ENCODE measurements at places on chromosomes 13 and 19.

- DNase-seq: no peak
Observed at GRCh38 chr19:43699506-43700394, 16.1 kb upstream of the IRGC start.

GRCh38 chr13:97889803-97890202, 63.7 kb upstream of the IPO5 start:
- DNase-seq: no peak

GRCh38 chr13:57784633-57785032, 153.1 kb downstream of the PCDH17 start:
- DNase-seq: no peak

DNA sequence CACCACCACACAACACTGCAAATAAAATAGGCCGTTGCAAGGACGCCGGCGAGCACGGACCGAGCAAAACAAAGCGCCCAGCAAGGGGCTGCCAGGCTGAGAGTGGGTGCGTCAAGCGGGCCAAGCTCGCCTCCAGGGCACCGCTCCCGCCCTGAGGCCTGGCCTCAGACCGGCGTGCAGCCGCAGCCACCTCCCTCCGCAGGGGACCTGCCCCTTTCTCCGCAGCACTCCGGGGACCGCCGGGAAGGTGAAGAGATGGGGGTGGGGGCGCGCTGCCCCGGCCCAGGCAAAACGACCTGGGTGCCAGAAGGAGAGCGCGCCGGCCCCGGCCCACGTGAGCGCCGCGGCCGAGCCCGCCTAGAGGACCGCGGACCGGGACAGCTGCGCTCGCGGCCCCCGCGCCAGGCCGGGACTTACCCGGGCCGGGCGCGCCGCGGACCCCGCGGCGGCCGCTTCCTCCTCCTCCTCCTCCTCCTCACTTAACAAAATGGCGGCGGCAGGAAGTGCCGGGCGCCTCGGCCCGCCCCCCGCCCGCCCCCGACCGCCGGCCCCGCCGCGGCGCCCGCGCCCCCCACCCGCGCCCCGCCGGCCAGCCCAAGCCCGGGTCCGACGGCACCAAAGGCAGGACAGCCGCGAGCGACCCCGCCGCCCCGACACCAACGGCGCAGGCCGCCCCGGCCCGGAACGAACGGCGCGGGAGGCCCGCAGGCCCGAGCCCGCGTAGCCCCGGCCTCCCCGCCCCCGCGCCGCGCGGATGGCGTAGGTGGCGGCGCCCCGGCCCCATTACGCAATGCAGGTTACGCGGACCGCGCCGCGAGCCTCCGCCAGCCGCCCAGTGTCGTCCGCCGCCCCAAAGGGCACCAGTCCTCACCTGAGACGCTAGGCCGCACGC, 674 bp downstream of the BRD4 start:
- DNase-seq: peak; percentile 38

GRCh38 chr19:42091742-42092141, 15.8 kb downstream of the ZNF574 start:
- no peak for DNase-seq

DNA sequence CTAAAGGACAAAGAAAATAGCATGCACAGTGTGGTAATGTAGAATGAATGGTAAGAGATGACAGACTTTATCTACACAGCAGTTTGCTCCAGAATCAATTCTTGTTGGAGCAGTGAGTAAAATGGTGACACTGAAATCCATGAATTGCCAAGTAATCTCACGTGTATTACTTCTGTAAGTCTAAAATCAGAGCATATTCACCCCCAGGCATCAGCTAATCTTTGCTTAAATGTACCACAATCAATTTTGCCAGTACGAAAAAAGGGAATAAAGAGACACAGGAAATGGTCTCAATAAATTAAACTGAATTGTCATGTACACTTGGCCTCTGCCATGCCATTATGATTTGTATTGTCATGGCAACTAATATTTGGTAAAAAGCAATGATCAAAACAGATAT, 294.2 kb downstream of the PCDH17 start:
- DNase-seq: no peak

DNA sequence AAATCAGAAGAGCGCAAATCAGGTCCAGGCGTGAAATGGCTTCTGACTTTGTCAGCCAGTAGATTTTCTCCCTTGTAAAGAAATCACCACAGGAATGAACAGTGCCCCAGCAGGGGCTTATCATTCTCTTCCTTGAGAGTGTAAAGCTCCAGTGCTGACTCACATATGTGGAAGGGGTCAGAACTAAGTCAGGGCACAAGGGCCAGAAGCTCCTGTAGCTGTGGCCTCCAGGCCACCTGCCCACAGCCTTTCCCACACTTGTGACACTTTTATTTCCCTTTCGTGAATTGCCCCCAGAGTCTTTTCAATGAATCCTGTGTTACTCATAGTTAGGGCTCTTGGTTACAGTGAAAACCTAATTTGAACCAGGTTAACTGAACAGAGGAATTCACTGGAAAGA, 99.6 kb downstream of the SUCLA2 start:
- DNase-seq: no peak

GRCh38 chr19:37635076-37636056, 19.9 kb downstream of the ZFP30 start:
- no peak for DNase-seq

GRCh38 chr19:44742330-44743061, 6.0 kb upstream of the BCL3 start:
- DNase-seq: no peak

GRCh38 chr13:61935710-61936109, 520.1 kb upstream of the PCDH20 start:
- DNase-seq: no peak

- DNase-seq: no peak
Observed at GRCh38 chr19:44993526-44993925, 7.7 kb upstream of the RELB start.

DNA sequence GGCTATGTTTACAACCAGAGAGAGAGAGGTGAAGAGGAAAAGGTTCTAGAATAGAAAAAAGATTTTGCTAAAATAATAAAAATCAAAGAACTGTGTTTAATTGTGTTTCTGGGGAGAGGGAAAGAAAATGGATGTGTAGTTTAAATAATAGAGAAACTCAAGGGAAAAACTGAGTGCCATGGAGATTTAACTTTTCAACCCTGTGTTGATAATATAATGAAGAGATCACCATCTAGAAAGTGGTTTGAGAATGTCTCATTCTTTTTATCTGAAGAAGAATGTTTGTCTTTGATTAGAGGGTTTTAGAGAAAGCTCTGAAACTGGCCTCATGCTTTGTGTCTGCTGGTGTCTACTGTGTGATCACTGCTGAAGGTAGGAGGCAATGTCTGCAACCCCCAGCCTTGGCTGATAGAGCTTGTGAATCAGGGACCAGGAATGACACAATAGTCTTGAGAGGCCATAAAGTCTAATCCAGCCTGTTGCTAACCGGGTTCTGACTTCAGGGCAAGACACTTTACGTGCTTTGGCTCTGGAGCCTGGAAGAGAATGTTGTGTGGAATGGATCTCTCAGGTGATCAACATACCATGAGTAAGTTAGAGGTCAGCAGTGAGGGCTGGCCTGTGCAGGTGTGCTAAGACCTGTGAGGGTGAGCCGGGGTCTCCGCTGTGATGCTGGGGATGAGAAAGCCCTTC, 5.4 kb downstream of the COL4A2 start:
- DNase-seq: no peak

DNA sequence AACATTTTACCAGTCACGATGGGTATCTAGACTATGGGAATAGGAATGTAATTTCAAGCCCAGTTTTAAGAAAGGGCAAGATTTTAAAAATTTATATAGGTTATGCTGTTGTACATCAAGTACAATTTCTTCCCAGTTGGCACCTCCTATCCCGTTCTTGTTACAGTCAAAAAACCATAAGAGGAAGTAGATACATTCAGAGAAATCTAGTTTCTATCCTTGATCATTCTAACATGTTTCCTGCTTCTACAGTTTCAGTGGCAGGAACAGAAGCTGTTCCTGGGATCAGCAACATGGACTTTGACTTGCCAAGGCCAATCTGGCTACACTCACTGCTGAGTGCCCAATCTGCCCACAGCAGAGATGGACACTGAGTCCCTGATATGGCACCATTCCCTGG, 14.7 kb upstream of the FPR3 start:
- no peak for DNase-seq

- no peak for DNase-seq
Observed at GRCh38 chr13:50910485-50910805, 854 bp downstream of the RNASEH2B start.

DNA sequence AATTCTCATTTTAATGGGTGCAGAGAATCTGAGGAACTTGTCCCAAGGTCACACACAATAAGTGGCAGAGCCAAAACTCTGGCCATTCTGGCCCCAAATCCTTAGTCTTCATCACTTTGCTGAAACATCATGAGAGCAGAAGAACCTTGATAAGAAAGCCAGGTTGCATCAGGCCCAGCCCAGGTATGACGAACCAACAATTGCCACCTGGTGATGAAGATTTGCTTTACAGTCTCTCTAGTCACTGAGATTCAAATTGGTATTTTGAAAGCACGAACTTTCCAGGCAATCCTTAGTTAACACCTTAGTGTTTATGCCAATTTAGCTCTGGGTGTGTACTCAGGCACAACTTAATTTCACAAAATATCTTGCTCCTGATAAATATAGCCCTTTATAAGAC, 502.7 kb upstream of the HTR2A start:
- DNase-seq: no peak

All from activated CD4-positive, CD25-positive, alpha-beta regulatory T cell (primary cell).